GM12891 (cell line): ENCODE measurements at places on chromosomes 7 and 10.

- no peak for DNase-seq
Observed at GRCh38 chr7:82017334-82017943, 247.6 kb upstream of the HGF start.

- no peak for DNase-seq
Observed at GRCh38 chr7:45233249-45233775, 75.7 kb downstream of the RAMP3 start.

DNA sequence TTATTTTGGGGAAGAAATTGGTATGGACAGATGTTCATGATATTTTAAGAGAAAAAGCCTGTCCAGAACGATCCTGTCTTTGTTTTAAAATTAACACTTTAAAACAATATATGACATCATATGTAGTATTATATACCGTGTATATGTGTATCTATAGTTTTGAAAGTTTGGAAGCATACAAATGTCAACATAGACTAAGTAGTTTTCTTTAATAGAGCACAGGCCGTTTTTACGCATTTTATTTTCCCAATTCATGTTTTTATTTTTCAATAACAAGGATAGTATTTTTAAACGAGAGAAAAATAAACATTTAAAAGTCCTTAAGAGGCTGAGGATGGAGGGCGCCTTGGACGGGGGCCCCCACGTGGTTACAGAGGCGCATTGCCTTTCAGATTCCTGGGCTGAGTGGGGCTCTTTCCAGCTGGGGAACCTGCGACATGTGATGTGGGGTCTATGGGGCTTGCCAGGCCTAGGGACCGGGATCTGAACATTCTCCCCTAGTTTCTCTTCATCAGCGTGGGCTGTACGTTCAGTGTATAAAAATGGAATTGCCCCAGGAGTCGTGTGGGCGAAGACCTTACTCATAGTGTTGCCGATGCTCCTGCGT, 127.8 kb upstream of the ZNF746 start:
- DNase-seq: peak; percentile 50

GRCh38 chr10:21135023-21135931, 238.2 kb upstream of the NEBL start:
- no peak for DNase-seq

DNA sequence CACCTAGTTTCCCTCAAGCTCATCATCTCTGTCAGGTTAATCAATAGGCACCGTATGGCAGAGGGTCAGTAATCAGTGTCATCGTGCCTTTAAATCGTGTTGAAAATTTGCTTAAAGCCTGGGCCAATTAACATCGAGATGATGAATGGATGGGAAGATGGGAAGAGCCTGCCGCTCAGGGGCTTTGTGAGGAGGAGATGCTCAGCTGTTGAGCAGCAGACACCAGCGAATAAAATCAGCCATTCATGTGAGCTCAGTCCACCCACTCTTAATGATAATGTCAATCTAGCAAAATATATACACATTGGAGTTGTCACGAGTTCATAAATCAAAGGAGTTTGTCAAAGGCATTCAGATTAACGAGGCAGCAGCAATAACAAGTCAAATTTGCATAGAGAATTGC, 97.7 kb downstream of the BTRC start:
- no peak for DNase-seq

GRCh38 chr10:76763376-76763775, 874.2 kb downstream of the KCNMA1 start:
- DNase-seq: no peak

DNA sequence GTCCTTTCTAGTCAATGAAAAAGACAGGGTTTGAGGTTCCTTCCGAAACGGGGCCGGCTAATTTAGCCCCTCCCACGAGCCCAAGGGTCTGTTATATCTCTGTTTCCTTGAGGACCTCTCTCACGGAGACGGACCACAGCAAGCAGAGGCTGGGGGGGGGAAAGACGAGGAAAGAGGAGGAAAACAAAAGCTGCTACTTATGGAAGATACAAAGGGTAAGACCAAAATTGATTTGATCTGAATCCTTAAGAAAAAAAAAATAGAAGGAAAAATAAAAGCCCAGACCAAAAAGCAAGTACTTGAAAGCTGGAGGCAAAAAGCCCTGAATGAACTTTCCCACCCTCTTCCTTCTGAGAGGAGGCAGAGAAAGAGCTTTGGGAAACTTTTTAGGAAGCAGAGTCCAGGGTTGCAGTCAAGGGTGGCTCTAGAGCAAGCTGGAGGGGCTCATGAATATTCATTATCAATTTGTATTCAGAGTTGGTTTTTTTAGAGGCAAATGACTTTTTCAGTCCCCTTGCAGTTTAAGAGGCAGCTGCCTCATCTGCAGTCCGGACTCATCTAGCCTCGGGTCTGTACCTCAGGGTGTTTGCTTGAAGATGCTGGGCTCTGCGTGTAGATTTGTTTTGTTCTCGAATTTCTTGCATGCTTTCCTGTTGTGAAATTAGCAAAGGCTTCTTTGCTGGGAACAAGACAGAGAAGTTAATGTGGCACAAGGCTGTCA, at the start of gene ENTPD1:
ENTPD1 (plus strand) TSS at position 123 of the 721 bp plus-strand sequence; CDS start at position 200, 77 bp downstream.
- DNase-seq: no peak

DNA sequence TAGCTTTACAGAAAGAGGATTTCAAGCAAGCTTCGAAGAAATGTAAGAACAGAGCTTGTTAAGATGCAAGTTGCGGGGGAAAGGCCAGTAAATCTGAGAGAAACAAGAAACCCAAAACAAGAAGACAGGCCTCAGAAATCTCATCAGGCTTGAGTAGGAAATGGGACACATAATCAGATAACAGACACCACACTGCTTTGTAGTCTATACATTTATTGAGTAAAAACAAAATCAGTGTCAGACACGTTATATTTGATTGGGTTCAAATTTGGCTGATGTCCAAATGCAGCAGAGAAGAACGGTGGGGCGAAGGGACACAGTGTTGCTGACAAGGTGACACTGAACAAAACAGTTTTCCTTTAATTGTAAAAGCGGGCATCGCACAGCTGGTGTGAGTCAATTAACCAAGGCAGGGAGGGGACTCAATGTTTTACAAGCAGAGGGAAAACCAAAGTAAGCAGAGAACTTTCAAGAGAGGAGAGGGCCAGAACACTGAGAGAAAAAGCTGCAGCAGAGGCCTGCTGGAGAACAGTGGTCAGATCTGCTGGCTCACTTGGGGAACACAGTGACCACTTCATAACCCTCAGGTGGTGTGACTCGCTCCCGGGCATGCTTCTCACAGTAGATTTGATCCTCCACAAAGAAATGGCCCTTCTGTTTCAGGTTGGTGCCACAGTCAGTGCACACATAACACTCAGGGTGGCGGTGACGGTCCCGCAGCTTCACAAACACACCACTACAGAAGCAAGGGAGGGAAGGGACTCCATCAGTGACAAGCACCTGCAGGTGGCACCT, 43.5 kb downstream of the ACSM6 start:
- DNase-seq: no peak

DNA sequence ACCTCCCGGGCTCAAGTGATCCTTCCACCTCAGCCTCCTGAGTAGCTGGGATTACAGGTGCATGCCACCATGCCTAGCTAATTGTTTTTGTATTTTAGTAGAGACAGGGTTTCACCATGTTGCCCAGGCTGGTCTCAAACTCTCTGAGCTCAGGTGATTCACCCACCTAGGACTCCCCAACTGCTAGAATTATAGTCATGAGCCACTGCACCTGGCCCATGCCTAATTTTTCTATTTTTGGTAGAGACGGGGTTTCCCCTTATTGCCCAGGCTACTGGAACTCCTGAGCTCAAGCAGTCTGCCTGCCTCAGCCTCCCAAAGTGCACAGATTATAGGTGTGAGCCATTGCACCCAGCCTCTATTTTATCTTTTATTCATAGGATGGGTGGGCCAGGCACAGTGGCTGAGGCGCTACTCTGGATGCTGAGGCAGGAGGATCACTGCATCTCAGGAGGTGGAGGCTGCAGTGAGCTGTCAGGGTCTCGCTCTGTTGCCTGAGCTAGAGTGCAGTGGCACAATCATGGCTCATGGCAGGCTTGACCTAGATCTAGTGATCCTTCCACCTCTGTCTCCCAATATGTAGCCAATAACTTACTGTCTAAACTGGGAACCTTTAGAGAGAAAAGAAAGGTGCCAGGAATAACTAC, 31.3 kb upstream of the STOX1 start:
- DNase-seq: no peak

GRCh38 chr7:68969571-68969970, 628.7 kb upstream of the AUTS2 start:
- no peak for DNase-seq

DNA sequence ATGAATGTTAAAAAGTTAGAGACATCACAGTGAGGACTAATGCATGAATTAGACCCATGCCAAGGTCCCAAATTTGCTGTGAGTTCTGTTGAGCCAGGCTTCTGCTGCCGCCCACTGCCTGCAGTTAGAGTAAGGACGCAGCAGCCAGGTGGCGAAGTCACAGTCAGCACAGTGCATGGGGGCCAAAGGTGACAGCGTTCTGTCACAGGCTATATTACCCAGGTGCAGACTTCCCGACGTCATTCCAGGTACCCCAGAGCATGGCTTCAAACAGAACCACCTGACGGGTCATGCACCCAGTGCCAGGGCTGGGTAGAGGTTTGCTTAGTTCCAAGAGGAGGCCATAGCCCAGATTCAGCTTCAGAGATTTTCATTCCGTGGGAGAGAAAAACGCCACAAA, 33.9 kb upstream of the HMX3 start:
- no peak for DNase-seq

DNA sequence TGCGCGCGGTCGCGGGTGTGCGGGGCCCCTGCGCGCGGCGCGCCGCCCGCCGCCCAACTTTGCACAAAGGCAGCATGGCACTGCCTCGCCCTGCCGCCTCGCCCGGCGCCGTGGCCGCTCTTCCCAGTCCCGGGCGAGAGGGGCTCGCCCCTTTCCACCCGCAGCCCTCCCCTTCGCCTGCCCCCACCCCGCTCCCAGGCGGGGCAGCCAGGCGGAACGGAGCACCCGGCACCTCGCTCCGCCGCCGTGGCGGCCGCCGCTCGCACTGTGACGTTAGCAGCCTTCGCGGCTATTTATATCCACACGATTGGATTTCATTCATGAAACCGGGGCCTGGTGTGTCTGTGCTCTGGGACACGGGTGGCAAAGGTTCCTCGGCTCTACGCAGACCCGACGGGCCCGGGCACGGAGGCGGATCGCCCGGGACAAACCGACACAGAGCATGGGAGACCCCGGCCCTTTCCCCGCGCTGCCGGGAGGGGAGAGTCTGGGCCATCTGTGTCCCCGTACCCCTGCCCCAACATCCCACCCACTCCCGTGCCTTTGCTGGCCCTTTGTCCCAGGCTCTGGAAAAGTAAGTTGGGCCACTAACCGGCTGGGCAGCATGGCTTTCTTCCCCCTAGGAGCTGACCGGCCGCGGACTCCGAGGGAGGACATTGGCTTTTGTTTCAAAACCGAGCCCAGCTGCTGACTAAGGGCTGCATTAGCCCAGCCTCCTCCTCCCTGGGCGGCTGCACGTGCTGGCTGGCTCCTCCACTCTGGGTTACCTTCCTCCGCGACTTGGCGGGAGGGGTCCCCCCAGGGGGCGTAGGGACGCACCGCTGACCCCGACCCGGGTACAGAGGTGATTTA, at the start of gene RHOBTB1:
RHOBTB1 (minus strand) TSS at position 128 of the 852 bp plus-strand sequence. CDS start 32,643 bp downstream, outside the sequence.
- peak; percentile 31 for DNase-seq

DNA sequence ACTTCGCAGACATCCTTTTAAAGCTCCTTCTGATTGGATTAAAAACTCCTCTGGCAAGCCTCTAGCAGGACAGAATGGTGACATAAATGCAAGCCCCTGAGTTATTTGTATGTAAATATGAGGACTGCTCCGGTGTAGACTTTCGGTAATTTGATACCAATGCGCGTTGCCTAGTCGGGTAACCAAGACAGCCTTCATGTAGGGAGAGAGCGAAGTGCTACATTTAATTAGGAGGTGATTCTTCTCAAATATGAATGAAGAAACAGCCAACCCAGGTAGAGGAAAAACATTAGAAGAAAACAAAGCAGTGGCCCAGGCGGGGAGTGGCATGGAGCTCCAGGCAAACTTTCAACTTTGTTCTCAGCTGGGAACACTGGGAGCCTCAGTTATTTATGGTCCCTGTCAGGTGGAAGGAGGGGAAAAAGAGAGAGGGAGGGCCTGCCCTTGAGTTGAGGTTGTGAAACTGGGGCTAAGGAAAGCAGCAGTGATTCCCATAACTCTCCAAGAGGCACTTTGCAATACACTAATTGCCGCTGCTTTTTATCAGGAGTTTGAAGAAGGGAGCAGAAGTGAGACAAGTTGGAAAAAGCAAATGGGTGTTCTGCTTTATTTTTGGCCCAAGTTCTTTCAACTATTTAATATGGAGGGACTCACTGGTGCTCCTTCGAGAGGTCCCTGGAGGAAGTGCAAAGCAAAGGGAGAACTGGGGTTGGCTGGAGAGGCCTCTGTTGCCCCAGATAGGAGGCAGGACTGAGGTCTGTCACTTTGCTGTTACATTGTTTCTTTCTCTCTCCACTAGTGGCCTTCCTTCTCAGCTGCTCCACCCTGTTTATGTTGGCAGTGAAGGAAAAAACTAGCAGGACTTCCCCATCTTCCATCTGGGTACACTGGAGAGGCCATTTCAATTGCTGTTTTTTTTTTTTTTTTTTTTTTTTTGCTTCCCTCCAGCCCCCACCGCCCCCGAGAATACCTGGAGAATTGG, 234.6 kb upstream of the CCDC6 start:
- no peak for DNase-seq

GRCh38 chr7:114660126-114660486, 245.5 kb downstream of the FOXP2 start:
- DNase-seq: no peak

DNA sequence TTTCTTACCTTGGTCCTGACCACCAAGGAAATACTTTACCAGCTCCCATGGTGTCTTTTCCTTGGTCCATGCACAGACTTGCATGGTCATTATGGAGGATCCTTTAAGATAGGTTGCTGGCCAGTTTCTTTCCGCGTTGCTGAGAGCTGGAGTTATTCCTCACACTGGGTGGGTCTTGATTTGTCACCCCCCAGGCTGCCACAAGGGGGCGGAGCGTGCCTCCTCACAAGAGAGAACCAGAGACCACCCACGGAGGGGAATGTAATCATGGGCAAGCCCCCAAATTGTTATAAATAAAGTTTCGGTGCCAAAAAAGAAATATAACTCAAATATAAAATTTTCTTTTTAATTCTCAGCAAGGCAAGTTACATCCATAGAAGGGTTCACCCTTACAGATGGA, 10.5 kb upstream of the TRIM24 start:
- no peak for DNase-seq

GRCh38 chr10:128803790-128804189, 663.3 kb upstream of the MGMT start:
- DNase-seq: no peak

GRCh38 chr10:129912986-129913695, 50.9 kb downstream of the EBF3 start:
- no peak for DNase-seq
